ENCODE measurements at places on chromosomes 2 and 18. TPM values are rescaled to one million over a fixed set of nuclear protein-coding genes. Genes with fewer than 3 reads are reported as not detected.

GRCh38 chr2:85915606-85916303, 27.0 kb upstream of the ST3GAL5 start:
- H3K4me3 ChIP-seq: no peak overlapping the region
- H3K36me3 ChIP-seq: no peaks in the 10 kb centered on the region
- no peak for DNase-seq
- H3K4me1 ChIP-seq: peaks cover 6% of the 10 kb centered on the region

DNA sequence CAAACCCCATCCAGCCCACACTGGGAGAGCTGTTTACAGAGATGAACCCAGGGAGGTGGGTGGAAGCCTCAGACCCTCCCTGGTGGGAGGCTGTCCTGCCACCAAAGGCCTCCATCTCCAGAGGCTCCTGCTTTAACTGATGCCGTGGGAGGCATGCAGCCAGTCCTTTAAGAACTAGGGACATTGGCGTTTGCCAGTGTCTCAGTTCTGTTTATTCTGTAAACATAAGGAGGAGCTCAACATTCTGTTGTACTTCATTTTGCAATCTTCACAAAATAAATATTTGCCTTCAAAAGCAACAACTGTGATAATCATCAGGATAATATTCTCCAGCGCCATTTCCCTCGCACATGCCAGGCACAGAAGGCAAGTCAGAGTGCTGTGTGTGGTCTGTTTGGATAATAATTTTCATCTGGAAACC, 6.8 kb downstream of the EDAR start:
- no peaks in the 10 kb centered on the region for H3K27me3 ChIP-seq
- H3K27ac ChIP-seq: no peak overlapping the region
- H3K4me1 ChIP-seq: no peaks in the 10 kb centered on the region
- DNase-seq: no peak
- no peak overlapping the region for H3K4me3 ChIP-seq
- H3K36me3 ChIP-seq: no peaks in the 10 kb centered on the region

Gene EMILIN1
- polyA plus RNA-seq: 8.6 TPM

DNA sequence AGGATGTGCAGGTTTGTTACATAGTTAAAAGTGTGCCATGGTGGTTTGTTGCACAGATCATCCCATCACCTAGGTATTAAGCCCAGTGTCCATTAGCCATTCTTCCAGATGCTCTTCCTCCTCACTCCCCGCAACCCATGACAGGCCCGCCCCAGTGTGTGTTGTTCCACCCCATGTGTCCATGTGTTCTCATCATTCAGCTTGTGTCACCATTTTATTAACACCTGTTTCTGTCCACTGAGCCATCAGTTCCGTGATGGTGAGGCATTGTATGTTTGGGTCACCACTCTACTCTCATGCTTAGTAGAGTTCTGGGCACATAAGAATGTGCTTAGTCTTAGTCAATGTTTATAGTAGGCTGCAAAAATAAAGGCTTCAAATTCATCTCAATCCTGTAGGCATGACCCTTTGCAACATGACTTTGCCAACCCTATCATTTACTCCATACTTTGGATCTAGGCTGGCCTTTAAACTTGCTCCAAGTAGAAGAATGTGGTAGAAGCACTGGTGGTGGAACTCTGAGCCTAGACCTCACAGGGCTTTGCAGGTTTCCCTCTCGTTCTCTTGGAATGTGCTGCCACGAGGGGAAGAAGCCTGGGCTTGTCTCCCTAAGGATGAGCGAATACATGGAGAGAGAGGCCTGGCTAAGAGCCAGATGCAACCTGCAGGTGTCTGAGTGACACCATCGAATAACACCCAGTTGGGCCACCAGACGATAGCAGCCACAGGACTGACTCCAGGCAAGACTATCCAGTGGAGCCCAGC, 161.5 kb downstream of the NAPG start:
- no peaks in the 10 kb centered on the region for H3K27me3 ChIP-seq
- no peak overlapping the region for H3K27ac ChIP-seq
- no peaks in the 10 kb centered on the region for H3K4me1 ChIP-seq
- DNase-seq: no peak
- no peak overlapping the region for H3K4me3 ChIP-seq

Gene DARS1
- polyA plus RNA-seq: 55.2 TPM

- H3K4me3 ChIP-seq: no peak overlapping the region
- no peak overlapping the region for H3K27ac ChIP-seq
- DNase-seq: no peak
- no peaks in the 10 kb centered on the region for H3K27me3 ChIP-seq
- no peaks in the 10 kb centered on the region for H3K36me3 ChIP-seq
Measured at GRCh38 chr2:227536445-227536844, 62.2 kb upstream of the SCYGR2 start.

Gene RGPD3
- polyA plus RNA-seq: 0.12 TPM

DNA sequence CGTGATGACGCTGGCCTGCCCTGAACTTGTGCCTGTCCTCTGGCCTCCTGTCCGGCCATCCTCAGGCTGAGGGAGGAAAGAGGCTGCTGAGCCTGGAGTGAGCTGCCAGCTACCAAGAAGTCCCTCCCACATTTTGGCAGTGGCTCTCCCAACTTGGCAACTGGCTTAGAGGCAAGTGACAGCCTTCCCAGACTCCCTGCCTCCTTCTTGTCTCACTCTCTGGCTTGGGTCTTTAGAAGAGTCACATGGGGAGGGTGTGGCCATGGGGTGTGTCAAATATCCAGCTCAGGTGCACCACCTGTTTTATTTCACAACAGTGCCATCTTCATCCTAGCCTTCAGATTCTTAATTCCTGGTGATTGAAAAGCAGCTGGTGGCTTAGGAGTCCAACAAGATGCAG, 222.9 kb downstream of the PRKCE start:
- no peak overlapping the region for H3K27ac ChIP-seq
- H3K27me3 ChIP-seq: no peaks in the 10 kb centered on the region
- H3K4me1 ChIP-seq: no peaks in the 10 kb centered on the region

GRCh38 chr18:76980663-76981395, 151.8 kb downstream of the MBP start:
- no peak overlapping the region for H3K4me3 ChIP-seq
- H3K4me1 ChIP-seq: peaks cover 3% of the 10 kb centered on the region

- H3K36me3 ChIP-seq: no peaks in the 10 kb centered on the region
- peaks cover 7% of the 10 kb centered on the region for H3K4me1 ChIP-seq
- H3K27me3 ChIP-seq: no peaks in the 10 kb centered on the region
- no peak for DNase-seq
- no peak overlapping the region for H3K27ac ChIP-seq
Measured at GRCh38 chr2:96838345-96839292, 5.2 kb downstream of the ANKRD23 start.

DNA sequence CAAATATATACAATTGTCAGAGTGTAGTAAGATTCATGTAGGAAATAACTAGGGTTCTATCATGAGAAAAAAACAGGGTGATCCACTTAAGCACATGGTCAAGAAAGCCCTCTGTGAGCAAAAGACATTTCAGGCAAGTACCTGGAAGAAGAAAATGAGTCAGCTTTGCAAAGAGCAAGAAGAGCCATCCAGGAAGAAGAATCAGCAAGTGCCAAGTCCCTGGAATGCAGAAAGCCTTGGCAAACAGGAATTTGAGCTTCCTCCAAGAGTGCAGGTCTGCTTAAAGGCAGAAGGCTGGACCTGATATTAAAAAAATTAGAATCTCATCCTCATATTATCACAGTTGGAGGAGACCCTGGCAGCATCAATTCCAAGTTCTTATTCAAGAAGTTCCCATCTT, 188.5 kb upstream of the CELF4 start:
- no peak overlapping the region for H3K4me3 ChIP-seq
- H3K36me3 ChIP-seq: no peaks in the 10 kb centered on the region
- no peak overlapping the region for H3K27ac ChIP-seq
- no peaks in the 10 kb centered on the region for H3K27me3 ChIP-seq
- no peaks in the 10 kb centered on the region for H3K4me1 ChIP-seq
- DNase-seq: no peak

DNA sequence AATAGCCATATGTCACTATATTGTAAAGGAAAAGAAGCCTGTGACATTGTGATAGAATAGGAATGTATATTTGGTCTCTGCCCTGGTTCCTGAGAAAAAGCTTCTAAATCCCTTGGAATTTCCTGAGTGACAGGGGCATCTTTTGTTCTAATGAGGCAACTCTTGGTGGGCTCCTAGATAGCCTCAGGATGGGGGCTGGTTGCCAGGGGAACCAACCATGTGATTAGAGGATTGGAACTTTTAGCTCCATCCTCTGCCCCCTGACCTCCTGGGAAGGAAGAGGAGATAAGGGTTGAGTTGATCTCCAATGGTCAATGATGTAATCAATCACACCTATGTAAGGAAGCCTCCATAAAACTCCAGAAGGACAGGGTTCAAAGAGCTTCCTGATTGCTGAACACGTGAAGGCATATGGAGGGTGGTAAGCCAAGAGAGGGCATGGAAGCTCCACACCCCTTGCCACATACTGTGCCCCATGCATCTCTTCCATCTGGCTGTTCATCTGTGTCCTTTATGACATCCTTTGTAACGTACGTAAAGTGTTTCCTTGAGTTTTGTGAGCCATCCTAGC, 2.9 kb upstream of the ME2 start:
- H3K36me3 ChIP-seq: no peaks in the 10 kb centered on the region
- no peak overlapping the region for H3K4me3 ChIP-seq
- no peak overlapping the region for H3K27ac ChIP-seq
- DNase-seq: no peak
- H3K27me3 ChIP-seq: no peaks in the 10 kb centered on the region
- peaks cover 2% of the 10 kb centered on the region for H3K4me1 ChIP-seq

DNA sequence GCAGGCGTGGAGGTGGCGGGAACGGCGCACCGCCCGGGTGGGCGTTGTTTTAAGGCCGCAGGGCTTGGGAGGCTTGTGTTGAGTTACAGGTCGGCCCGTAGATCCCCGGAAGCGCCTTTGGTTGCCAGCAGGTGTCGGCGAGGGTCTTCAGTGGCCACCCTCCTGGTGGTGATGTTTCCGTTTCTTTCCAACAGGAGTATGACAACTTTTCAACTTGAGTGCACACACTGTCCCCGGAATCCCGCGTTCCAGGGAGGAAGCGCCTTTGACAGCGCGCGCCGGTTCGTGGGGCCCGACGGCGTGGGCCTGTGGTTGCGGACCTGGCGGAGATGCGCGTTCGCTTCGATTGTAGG, 1.0 kb upstream of the HDAC4 start:
- H3K4me1 ChIP-seq: peaks cover 1% of the 10 kb centered on the region
- H3K36me3 ChIP-seq: no peaks in the 10 kb centered on the region
- no peak for DNase-seq

GRCh38 chr2:49251766-49252165, 97.5 kb upstream of the FSHR start:
- H3K36me3 ChIP-seq: no peaks in the 10 kb centered on the region
- no peak overlapping the region for H3K27ac ChIP-seq
- H3K4me1 ChIP-seq: no peaks in the 10 kb centered on the region
- H3K4me3 ChIP-seq: no peak overlapping the region

DNA sequence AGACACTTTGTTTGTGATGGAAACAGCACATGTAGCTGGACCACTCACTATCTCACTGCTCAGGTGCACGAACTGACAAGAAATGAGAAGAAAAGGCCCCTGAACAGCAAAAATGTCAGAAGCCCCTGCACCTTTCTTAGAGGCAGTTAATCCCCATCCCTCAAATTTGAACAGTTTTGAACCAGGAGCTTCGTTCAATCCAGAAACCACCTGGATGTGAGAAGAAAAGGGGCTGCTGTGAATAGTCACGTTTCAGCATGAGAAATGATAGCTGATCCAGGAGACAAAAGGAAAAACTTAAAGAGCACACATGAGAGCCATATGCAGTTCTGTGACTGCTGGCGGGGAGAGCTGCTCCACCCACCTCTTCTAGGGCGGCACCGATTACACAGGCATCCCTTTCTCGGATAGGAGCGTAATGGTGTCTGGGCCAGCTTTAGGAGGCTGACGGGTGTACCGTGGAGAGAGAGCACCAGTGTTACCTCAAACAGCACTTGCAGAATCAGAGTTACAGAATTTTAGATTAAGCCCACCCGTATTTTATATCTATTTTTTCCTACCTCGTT, 117.0 kb upstream of the EML6 start:
- H3K4me1 ChIP-seq: peaks cover 30% of the 10 kb centered on the region
- H3K36me3 ChIP-seq: no peaks in the 10 kb centered on the region
- DNase-seq: no peak

DNA sequence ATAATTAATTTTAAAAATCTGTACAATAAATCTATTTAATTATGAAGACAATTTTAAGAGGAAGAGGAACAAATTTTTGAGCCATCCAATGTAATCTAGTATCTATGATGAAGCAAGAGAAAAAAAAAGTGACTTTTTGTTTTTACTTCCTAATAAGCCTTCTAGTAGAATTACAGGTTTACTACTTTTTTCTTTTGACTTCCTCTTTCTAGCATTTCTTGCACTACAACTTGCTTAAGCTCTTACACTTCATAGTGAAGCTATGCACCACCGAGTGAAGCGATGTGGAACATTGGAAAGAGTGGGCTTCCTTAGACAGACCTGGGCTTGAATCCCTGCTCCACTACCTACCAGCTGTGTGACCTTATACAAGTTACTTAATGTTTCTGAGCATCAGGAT, 2.1 kb downstream of the SERPINB2 start:
- no peaks in the 10 kb centered on the region for H3K4me1 ChIP-seq
- no peaks in the 10 kb centered on the region for H3K27me3 ChIP-seq
- no peak overlapping the region for H3K4me3 ChIP-seq
- no peak overlapping the region for H3K27ac ChIP-seq

DNA sequence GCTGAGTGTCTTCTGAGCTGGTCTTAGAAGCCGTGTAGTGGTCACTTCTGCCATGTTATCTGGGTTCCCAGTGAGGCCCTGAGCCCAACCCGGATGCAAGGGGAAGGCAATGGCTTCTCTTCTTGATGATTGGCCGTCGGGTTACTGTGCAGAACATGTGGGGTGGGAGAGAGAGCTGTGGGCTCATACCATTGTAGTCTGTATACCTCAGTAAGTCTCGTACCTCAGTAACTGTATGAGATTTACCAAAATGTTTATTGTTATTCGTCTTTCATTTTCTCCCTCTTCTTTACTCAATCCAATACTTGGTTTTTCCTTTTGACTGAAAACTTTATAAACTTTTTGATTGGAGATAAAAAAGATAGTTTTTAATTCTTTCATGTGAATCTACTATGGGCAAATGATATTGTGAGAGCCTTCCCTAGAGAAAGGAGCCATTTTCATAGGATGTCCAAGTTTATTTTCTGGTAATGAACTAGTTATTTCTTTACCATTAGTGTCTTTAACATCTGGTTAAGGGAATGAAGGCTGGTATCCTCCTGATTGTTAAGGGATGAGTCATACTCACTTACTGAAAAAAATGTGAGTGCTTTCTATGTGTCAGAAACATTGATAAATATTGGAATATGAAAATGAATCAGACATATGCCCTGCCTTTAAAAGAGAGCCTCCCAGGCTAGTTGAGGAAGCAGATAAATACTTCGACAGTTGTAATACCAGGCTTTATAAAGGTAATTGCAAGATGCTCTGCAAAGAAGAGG, 129.9 kb downstream of the PRPF40A start:
- H3K27me3 ChIP-seq: no peaks in the 10 kb centered on the region
- no peak overlapping the region for H3K4me3 ChIP-seq
- peaks cover 4% of the 10 kb centered on the region for H3K4me1 ChIP-seq
- no peak overlapping the region for H3K27ac ChIP-seq
- H3K36me3 ChIP-seq: no peaks in the 10 kb centered on the region

- DNase-seq: no peak
- H3K27me3 ChIP-seq: no peaks in the 10 kb centered on the region
- H3K4me3 ChIP-seq: peak overlapping the region; percentile 70
- peaks cover 7% of the 10 kb centered on the region for H3K4me1 ChIP-seq
- H3K36me3 ChIP-seq: no peaks in the 10 kb centered on the region
- no peak overlapping the region for H3K27ac ChIP-seq
Measured at GRCh38 chr18:62186499-62186773, 420 bp downstream of the PIGN start.
